ENCODE measurements at places on chromosomes 13 and 19.

- DNase-seq: no peak
Observed at GRCh38 chr13:102825921-102826706, 19.7 kb upstream of the ERCC5 start.

GRCh38 chr13:40221460-40222201 is 444.8 kb downstream of the FOXO1 start:
- no peak for DNase-seq

GRCh38 chr13:74227476-74228158 is 93.4 kb upstream of the KLF12 start:
- DNase-seq: no peak

GRCh38 chr13:49664606-49665005 is 26.7 kb downstream of the EBPL start:
- DNase-seq: no peak

DNA sequence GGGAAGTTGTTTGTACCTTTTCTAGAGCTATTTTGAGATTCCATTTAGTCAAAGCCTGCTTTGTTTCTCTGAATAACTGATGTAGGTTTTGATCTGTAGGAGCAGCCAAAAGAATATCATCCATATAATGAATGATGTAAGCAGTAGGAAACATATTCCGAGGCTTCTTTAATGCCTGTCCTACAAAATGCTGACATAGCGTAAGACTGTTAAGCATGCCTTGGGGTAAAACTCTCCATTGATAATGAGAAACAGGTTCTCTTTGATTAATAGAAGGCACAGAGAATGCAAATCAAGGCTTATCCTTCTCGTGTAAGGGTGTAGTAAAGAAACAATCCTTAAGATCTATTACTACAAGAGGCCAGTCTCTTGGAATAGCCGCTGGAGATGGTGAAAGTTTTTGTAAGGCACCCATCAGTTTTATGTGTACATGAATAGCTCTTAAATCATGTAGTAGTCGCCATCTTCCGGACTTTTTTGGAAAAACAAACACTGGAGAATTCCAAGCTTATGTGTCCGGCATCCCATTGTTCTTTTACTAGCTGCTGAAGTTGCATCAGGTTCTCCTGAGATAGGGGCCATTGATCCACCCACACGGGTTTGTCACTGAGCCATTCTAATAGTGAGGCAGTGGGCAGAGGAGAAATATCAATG is 13.5 kb downstream of the FPR3 start:
- no peak for DNase-seq

GRCh38 chr19:43814663-43815352 is 12.3 kb upstream of the ZNF283 start:
- no peak for DNase-seq

- DNase-seq: no peak
Observed at GRCh38 chr19:1106841-1107660, 3.3 kb downstream of the GPX4 start.

DNA sequence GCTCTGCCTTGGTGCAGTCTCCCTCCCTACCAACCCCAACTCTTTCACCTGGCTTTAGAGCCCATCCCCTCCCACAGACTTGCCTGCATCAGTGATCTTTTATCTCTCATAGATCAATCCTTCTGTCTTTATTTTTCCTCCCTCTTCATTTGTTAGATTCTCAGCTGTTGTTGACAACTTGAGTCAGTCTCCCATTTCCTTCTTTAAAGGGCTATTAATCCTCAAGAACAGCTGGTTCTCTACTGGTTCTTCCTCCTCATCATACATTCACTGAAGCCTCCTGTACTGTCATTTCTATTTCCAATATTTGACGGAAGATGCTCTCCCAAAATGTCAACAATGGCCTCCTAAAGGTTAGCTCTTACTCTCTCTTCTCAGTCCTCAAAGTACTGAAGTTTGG is 408.2 kb downstream of the TBC1D4 start:
- DNase-seq: no peak

DNA sequence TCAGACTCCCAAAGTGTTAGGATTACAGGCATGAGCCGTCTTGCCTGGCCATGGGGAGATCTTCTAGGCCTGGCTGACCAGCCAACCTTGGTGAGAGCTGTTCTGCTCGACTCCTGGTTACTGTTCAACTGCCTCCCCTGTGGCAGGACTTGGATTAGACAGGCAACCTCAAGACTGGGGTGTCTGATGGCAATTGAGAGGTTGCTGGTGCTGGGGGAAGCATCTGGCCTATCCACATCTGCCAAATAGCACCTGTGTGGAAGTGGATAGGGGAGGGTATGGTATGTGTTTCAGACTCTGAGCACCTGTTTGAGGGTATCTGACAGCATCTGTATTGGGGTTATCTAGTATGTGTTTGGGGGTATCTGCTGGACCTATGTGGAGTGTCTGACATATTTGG is 44.7 kb downstream of the ARHGEF18 start:
- no peak for DNase-seq

DNA sequence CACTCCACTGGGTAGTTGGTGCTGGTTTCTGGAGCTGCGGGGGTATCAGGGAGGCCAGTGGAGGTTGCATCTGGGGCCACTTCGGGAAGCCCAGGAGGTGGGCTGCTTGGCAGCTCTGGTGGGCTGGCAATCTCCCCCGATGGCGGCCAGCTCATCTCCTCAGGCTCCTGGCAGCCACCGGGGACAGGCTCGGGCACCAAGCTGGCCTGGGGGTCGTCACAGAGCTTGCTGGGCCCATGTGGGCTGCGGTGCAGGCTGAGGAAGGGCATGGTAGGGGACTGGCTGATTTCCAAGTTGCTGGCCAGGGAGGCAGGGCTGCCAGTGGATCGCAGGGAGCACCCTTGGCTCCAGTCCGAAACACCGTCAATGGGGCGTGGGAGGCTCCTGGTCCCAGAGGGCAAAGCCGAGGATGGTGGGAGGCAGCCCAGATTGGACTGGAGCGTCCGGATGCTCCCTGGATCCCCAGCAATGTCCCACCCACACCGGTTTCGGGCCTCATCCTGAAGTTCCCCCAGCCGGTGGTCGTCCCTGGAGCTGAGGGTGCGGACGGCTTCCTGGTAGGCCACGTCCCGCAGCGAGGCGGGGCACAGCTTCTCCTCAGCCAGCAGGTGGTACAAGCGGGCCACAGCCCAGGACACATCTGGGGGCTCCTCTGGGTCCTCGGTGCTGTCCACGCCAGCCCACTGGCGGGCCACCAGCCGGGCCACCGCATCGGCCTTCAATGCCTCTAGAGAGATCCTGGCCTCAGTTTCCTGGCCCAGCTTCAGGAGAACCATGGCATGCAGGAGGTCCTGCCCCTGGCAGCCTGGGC is 13.8 kb downstream of the TICAM1 start:
- DNase-seq: no peak

GRCh38 chr13:108156749-108157148 is 58.6 kb downstream of the LIG4 start:
- no peak for DNase-seq

- no peak for DNase-seq
Observed at GRCh38 chr13:80881942-80882445, 541.1 kb upstream of the SPRY2 start.

DNA sequence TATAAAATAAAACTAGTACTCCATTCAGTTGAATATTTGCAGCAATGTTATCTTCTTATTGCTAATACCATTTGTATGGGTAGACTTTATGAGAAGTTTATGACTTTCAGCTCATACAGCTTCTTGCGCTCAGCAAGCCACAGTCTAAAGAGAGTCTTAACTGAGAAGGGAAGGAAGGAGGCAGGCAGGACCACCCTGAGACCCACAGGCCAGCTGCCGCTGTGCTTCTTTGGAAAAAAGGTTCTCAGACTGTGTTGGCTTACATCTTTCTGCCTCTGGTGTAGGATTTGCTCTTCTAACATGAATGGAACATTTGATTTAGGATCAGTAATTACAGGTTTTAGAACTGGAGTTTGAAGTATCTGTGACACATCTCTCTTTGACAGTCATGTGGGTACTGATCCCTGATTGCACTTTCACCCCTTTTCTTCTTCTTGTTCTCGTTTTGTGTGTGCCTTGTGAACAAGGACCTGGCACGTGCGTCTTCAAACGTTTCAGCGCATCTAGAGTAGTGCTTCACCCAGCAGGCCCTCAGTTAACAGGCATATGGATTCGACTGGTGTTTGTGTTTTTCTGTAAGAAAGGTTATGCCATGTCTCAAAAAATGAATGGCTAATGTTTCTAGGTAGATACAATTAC is 7.1 kb upstream of the GPR18 start:
- DNase-seq: no peak

GRCh38 chr19:3494559-3494958 is 5.9 kb downstream of the DOHH start:
- DNase-seq: no peak

GRCh38 chr13:79458436-79458835 is 22.5 kb upstream of the NDFIP2 start:
- no peak for DNase-seq

DNA sequence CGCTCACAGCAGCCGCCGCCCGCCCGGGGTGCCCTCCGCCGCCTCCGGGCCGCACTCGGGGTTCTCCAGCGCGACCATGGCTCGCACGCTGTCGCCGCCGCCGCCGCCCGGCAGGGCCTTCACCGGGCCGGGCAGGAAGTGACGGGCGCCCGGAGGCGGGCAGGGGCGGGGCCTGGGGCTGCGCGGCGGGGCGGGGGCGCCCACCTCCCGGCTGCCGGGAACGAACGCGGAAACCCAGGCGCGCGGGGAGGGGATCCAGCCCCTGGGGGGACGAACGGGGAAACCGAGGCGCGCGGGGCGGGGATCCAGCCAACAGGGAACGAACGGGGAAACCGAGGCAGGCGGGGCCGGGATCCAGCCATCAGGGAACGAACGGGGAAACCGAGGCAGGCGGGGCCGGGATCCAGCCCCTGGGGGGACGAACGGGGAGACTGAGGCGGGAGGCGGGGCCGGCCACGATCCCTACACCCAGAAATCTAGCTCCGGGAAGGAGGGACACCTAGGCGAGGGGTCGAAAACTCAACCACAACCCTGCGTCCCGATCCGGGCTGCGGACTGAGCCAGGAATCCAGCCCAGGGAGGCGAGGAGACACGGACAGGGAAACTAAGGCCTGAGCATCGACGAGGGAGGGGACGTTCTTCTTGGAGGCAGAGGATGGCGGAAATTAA is at the start of gene R3HDM4:
Gene R3HDM4, minus strand, starts transcription at position 140 of the 669 bp plus-strand sequence. Its CDS starts 62 bp downstream, at position 78.
- DNase-seq: peak; percentile 72

DNA sequence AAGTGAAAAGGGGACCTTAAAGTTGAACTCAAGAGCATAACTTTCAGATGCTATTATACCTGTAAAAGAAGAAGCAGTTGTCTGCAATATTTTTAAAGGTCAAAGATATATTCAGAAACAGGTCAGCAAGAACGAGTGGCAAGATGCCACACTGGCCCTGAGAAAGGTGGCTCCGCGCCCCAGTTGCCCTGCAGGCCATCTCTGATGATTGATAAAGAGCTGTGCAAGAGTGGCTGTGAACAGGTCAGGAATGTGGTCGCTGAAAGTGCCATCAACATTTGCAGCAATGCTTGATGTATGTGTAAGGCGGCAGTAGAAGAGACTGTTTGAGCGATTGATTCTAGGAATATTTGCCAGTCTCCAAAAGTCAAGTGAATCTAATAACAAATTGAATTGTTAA is 664.2 kb upstream of the SLC10A2 start:
- DNase-seq: no peak

GRCh38 chr13:96762876-96763275 is 231.4 kb downstream of the OXGR1 start:
- DNase-seq: no peak

- no peak for DNase-seq
Observed at GRCh38 chr13:113647351-113648215, 10.4 kb downstream of the ATP4B start.

- DNase-seq: no peak
Observed at GRCh38 chr13:23599083-23599925, 29.1 kb downstream of the TNFRSF19 start.

DNA sequence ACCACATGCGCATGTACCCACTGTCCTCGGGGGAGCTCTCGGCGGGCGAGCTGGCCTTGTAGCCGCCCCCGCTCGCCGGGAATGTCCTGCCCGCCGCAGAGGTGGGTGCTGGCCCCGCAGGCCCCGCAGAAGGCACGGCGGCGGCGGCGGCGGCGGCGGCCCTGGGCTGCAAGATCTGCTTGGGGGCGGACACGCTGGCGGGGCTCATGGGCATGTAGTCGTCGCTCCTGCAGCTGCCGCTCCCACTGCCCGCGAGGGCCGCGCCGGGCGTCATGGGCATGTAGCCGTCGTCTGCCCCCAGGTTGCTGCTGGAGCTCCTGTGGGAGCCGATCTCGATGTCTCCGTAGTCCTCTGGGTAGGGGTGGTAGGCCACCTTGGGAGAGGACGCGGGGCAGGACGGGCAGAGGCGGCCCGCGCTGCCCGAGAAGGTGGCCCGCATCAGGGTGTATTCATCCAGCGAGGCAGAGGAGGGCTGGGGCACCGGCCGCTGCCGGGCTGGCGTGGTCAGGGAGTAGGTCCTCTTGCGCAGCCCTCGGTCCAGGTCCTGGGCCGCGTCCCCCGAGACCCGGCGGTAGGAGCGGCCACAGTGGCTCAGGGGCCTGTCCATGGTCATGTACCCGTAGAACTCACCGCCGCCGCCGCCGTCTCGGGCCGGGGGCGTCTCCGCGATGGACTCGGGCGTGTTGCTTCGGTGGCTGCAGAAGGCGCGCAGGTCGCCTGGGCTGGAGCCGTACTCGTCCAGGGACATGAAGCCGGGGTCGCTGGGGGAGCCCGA is 2.4 kb downstream of the IRS2 start:
- no peak for DNase-seq

GRCh38 chr19:21317821-21318220 is 11.4 kb downstream of the ZNF708 start:
- no peak for DNase-seq

- DNase-seq: no peak
Observed at GRCh38 chr13:50015258-50015657, at the start of gene KCNRG. Gene KCNRG (plus strand): TSS chr13:50015444. CDS start chr13:50015494, 50 bp downstream.

DNA sequence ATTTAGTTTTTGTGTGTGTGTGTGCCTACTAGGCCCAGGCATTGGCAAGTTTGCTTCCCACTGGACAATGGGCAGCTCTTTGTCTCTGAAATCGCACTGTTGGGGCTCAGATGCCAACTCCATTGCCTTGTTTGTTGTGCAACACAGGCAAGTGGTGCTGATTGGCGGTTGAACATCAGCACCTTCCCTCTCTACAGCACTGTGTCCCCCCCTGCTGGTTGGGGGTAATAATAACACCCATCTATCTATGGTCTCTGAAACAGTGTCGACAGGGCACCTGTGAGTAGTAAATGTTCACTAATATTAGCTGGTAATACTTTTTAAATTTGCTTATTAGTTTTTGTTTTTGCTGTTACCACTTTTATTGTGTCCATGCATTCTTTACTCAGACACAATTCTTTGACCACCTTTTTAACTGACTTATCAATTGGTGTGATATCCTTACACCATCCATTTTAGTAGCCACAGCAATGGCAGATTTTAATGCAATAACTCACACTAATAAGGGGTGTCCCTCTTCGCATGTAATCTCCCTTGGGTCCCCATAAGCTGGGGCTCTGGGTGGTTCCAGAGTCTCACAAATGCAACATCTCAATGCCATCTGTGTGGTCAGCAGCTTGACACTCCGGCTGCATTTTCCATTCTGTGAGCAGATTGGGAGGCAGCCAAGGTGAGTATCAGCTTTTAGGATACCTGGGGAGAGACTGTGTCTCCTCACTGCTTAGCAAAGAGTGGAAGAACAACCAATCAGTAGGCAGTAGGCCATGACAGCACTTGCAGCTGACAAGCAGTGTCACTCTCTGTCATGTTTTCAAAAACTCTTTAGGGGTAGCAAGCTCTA is 47.7 kb upstream of the UQCRFS1 start:
- no peak for DNase-seq

All from stimulated activated CD8-positive, alpha-beta memory T cell treated with anti-CD3 and anti-CD28 coated beads, Interleukin-2, amount 100 ng/mL, for 1 hour (primary cell).